Frontal cortex (tissue), 4 donors: ENCODE measurements at places on chromosomes 1 and 21.

GRCh38 chr1:204623894-204624361, 61.6 kb downstream of the LRRN2 start:
- no peak for DNase-seq

- DNase-seq = no peak
These were observed 91.2 kb upstream of the CD34 start for GRCh38 chr1:208002078-208002477.

DNA sequence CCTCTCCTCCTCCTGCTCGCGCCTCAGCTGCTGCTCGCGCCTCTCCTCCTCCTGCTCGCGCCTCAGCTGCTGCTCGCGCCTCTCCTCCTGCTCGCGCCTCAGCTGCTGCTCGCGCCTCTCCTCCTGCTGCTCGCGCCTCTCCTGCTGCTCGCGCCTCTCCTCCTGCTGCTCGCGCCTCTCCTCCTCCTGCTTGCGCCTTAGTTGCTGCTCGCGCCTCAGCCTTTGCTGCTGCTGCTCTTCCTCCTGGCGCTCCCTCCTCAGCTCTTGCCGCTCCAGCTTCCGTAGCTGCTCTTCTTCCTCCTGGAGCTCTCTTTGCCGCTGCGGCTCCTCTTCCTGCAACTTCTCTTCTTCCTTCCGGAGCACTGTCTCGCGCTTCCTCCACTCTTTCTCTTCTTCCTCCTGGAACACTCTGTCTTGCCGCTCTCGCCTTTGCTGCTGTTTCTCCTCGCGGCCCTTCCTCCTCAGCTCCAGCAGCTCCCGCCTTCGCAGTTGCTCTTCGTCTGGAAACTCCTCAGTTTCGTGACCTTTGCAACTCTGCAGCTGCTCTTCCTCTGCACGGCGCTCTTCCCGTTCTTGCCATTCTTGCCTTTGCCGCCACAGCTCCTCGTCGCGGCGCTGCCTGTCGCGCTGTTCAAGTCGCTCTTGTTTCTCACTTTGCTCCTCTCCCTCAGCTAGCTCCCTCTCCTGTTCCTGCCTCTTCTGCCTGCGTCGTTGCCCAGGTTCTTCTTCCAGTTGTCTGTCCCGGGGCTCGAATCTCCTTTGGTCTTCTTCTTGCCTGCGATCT, 3.0 kb downstream of the TCHH start:
- no peak for DNase-seq

DNA sequence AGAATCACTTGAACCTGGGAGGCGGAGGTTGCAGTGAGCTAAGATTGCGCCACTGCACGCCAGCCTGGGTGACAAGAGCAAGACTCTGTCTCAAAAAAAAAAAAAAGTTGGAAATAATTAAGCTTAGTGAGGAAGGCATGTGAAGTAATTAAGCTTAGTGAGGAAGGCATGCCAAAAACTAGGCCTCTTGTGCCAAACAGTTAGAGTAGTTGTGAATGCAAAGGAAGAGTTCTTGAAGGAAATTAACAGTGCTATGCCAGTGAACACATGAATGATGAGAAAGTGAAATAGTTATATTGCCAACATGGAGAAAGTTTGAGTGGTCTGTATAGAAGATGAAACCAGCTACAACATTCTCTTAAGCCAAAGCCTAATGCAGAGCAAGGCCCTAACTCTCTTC, 85.0 kb downstream of the MAN1A2 start:
- no peak for DNase-seq

GRCh38 chr1:223492044-223492443, 98.8 kb downstream of the CCDC185 start:
- no peak for DNase-seq

- no peak for DNase-seq
These were observed 60.5 kb downstream of the CD58 start for GRCh38 chr1:116510361-116510760.

GRCh38 chr1:4468804-4469514, 185.4 kb upstream of the AJAP1 start:
- no peak for DNase-seq

DNA sequence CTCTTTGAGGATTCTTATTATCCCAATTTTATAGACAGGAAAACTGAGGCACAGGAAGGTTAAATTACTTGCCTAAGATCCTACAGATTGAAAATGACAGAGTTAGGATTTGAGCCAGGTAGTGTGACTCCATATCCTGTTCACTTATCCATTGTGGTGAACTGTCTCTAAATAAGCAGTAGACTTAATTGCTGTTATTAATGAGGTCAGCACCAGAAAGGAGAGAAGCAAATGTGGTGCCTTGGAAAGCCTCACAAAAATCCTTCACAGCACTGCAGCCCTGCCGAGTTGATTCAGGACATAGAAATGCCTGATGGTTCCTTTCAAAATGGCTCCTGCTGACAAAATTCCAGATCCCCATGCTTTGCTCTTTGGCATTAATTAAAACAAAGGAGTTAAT, 193.3 kb upstream of the BEND5 start:
- no peak for DNase-seq
